ENCODE measurements at places on chromosomes 11 and 22.

DNA sequence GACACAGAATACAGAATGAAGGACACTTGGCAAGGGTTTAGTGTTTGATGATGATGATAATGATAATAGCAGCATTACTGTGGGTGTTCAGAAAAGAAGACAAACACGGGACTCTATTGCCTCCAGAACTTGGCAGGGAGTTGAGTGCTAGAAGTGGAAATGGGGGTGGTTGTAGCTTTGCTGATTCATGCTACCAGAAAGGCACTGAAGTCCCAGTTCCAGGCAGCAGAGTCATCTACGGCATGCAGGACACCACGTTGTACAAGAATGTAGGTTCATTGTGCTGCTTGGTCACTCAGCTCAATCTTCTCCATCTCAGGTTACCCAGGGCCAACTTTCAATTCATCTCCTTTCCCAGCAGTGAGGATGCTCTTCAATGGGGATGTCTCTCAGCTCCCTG lies 115.7 kb downstream of the NTM start:
- DNase-seq, result no peak

DNA sequence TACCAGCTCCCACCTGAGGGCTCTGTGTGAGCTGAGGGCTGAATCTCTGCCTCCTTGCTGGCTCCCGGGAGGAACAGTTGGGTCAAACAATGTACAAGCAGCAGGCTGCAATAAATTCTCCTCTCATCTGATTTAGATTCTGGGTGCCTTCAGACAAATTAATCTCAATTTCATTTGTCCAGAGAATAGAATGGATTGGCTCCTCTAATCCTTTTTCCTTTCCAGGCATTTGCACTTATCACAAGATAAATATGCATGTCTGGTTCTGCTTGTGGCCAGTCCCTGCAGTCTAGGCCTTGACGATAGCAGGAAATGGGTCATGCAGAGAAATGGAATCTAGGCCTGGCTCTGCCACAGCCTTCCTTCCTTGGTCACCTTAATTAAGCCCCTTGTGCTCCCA lies 28.7 kb downstream of the UPB1 start:
- no peak for DNase-seq

DNA sequence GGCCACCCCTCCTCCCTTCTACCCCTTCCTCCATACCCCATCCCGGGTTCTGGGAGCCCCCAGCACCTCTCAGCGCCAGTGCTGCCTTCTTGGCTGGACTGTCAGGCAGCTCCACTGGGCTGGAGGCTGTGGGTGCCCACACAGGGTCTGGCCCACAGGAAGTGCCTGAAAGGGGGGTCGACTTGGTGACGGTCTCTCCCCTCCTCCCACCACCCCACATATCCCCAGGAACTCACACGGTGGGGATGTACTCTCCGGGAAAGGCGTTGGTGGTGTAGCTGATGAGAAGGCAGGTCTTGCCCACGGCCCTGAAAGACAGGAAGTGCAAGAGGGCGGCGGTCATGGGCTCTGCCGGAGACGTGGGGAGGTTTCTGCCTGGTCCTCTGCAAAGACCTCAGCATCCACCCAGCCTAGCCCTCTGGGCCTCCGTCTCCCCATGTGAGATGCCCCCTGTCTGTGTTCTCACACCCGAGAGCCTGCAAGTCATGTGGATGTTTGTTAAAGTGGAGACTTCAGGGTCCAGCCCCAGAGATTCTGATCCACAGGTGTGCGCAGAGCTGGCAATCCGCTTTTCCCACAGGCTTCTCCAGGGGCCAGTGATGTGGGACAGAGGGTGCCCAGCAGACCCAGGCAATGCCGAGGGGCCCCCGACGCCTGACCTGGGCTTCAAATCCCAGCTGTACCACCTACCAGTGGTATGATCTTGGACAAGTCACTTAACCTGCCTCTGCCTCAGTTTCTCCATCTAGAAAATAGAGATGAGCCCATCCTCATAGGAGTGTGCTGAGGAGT lies 2.5 kb downstream of the RAC2 start:
- no peak for DNase-seq

DNA sequence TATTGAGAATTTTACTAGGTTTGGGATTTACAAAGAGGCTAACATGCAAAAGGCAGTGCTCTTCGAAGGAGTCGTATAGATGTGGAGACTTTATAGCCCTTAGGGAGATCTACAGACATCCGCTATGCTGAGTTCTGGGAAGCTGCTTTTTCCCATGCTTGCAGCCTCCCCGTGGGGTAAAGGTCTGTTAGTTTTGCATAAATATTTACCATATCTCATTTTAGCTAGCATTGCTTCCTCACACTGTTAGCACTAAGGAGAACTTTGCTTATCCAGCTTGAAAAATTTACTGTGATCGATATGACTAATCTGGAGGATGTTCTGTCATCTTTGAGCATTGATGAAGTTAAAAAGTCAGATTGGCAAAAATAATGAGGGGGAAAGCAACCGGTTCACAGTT lies 18.6 kb downstream of the ARHGEF12 start:
- DNase-seq, result no peak

GRCh38 chr22:49523374-49524008 lies 304.2 kb downstream of the BRD1 start:
- DNase-seq, result no peak

- DNase-seq, result no peak
Observed at GRCh38 chr11:134637091-134638015, 225.3 kb upstream of the B3GAT1 start.
